ENCODE measurements at places on chromosomes 2 and 18. TPM values are rescaled to one million over a fixed set of nuclear protein-coding genes. Genes with fewer than 3 reads are reported as not detected.

Gene SRBD1
- 19.2 TPM for total RNA-seq

Gene RAX
- total RNA-seq = not detected

Gene INPP5D
- total RNA-seq = not detected

Gene AMER3
- not detected for total RNA-seq

Gene LAMA3
- 1.9 TPM for total RNA-seq

- peak; percentile 55 for DNase-seq
Observed at GRCh38 chr2:84388133-84388532, 70.9 kb downstream of the SUCLG1 start.

DNA sequence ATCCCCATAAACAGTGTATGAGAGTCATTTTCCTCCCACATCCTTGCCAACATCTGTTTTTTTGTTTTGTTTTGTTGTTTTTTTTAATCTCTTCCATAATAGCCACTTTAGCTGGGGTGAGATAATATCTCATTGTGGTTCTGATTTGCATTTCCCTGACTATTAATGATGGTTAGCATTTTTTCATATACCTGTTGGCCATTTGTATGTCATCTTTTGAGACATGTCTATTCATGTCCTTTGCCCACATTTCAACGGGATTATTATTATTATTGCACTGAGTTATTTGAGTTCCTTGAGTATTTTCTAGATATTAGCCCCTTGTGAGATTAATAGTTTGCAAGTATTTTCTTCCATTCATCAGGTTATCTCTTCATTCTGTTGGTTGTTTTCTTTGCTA is 223.3 kb downstream of the LPIN1 start:
- no peak for DNase-seq

DNA sequence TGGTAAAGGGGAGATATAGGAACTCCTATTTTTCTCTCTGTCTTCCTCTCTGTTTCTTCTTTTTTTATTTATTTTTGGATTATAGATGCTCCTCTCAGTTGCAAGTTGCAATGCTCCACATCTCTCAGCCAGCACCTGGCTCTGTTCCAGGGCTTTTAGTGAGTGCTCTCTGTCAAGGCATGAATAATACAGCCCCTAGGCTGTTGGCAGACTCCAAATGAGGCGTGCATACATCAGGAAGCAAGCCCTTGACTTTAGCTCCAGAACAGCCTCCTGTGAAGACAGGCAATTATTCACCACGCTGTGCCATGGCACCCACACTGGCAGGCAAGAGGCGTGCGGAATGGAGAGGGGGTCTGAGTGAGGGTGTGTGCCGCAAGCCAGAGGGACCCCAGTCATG is 228.1 kb upstream of the PXDN start:
- DNase-seq = peak; percentile 14

- DNase-seq = no peak
Observed at GRCh38 chr2:64189167-64189566, 44.9 kb upstream of the PELI1 start.

DNA sequence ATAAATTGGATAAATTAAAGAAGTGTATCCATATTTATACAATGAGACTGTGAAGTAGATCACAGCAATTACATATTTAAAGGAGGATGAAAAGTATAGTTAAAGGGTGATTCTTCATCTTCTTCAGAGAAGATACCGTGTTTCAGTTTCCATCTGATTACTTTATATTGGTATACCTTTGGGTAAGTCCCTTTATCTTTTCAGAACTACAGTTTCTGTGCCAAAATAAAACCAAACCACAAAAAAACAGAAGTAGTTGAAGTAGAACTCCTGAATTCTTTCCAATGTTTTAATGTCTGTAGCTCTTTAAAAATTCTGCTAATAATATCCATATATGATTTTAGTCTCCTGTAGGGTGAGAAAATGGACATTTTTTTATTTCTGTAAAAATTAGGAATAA is 231.2 kb upstream of the LINC00305 start:
- DNase-seq = no peak

- peak; percentile 12 for DNase-seq
Observed at GRCh38 chr2:221397187-221397586, 174.9 kb downstream of the EPHA4 start.

- no peak for DNase-seq
Observed at GRCh38 chr2:159229476-159230144, 56.9 kb downstream of the WDSUB1 start.

DNA sequence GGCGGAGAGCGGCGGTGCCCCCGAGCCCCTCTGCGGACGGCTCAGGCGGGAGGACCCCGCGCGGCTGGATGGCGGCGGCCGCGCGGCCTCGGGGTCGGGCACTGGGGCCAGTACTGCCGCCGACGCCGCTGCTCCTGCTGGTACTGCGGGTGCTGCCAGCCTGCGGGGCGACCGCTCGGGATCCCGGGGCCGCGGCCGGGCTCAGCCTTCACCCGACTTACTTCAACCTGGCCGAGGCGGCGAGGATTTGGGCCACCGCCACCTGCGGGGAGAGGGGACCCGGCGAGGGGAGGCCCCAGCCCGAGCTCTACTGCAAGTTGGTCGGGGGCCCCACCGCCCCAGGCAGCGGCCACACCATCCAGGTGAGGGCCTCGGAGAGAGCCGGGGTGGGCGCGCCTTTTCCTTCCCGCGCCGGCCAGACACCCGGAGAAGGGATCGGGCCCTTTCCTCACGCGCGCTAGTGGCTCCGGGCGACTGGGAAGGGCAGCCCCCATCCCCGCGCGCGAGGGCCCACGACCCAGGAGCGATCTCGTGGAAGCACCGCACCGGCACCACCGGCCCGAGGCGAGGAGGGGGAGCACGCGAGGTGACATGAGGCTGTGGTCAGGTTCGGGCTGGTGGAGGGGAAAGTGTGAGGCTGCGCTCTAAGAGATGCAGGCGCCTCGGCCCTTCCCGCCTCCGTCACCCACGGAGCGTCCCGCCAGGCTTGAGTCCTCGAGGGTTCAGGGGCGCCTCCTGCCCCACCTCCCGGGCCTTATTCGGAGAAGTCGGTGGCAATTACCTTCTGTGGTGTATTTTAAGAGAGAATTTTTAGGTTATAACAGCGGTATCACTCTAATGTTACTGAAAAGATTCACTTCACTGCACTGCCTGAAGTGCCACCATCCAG is 607 bp downstream of the LAMA3 start:
- no peak for DNase-seq

DNA sequence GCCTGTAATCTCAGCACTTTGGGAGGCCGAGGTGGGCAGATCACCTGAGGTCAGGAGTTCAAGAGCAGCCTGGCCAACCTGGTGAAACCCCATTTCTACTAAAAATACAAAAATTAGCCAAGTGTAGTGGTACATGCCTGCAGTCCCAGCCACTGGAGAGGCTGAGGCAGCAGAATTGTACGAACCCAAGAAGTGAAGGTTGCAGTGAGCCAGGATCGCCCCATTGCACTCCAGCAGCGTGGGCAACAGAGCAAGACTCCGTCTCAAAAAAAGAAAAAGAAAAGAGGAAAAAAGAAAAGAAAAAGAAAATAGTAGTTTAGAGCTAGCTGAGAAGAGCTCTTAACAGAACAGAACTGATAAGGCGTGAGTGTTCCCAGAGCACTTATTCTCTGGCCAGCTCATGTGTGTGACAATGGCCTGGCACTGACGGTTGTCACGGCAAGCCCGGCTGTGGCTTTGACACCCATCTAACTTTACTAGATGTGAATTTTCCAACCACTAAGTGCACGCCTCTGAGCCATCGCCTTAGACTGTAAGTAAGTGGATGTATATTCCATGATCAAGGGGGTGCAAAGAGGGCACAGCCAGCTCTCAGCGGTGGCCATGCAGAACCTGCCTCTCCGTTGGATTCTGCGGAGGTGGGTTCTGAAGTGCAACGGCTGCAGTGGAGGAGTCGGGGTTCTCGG is 80.0 kb downstream of the ZNF516 start:
- no peak for DNase-seq

DNA sequence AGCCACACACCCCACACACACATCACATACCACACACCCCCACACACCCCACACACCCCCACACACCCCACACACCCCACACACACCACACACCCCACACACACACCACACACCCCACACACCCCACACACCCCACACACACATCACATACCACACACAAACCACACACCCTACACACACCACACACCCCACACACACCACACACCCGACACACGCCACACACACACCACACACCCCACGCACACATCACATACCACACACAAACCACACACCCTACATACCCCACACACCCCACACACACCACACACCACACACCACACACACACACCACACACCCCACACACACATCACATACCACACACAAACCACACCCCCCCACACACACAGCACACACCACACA is 22.4 kb downstream of the TWIST2 start:
- no peak for DNase-seq

DNA sequence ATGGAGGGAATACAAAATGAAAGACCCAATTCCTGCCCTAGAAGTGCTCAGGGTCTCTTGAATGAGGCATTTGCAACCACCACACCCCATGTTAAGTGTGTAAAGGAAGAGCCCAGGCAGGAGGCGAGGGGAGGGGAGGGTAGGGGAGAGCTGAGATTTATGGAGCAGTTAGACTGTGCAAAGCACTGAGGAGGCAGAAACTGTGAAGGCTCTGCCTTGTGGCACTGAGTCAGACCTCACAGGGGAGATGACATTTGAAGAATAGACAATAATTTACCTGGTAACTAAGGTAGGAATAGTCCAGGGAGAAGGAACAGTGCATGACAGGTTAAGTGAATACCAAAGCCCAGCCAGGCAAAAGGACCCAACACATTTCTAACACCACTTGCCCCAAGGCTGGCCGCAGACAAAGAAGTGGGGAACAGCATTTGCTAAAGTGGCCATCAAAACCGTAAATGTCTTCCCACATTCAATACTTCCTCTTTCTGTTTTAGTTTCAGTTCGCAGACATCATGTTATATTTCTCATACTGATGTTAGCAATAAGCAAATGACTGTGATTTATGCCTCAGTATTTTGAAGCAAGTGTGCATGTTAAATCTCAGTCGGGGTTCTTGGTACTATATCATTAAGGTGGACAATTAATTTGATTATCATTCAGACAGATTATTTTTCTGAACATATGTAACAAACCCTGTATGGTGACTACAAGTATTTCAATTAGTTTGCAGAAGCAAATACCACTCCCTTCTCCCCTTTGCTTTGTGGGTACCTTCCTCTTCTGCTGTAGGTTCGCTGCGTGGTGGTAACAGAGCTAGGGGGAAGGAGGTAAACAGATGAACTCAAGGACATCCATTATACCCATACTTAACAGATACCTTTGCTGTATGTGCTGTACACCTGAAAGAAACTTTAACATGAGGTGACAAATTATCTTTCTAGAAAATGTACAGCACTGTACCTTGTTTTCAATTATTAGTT is 27.5 kb downstream of the CDH20 start:
- DNase-seq = no peak

DNA sequence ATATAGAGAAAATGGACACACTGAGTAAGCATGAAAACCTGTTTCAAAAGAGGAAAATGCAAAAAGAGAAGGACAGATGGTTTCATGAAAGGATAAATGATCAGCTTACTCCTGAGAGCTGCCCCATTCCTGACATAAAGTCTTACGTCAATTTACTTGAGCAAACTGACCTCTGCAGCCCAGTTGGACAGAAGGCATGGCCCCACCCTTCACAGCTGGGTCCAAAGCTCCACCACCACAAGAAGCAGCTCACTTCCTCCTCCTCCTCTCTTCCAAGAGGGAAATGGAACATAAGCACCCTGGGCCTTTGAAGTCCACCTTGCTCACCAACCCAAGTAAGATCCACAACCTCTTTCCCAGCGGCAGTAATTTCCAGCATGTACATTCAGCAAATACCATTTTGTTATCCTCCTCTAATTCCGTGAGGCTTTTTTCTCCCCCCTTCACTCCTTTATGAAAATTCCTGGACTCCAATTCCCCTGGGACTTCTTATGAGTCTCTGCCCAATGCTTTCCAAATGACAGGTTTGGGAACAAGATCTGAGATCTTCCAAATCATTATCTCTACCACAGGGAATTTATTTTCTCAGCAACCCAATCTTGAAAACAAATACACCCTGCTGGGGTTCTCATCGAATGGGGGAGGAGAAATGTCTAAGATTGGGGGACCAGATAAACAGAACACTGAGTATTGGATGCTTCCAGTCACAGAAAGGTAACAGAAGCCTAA is 10.1 kb downstream of the COL4A4 start:
- no peak for DNase-seq

DNA sequence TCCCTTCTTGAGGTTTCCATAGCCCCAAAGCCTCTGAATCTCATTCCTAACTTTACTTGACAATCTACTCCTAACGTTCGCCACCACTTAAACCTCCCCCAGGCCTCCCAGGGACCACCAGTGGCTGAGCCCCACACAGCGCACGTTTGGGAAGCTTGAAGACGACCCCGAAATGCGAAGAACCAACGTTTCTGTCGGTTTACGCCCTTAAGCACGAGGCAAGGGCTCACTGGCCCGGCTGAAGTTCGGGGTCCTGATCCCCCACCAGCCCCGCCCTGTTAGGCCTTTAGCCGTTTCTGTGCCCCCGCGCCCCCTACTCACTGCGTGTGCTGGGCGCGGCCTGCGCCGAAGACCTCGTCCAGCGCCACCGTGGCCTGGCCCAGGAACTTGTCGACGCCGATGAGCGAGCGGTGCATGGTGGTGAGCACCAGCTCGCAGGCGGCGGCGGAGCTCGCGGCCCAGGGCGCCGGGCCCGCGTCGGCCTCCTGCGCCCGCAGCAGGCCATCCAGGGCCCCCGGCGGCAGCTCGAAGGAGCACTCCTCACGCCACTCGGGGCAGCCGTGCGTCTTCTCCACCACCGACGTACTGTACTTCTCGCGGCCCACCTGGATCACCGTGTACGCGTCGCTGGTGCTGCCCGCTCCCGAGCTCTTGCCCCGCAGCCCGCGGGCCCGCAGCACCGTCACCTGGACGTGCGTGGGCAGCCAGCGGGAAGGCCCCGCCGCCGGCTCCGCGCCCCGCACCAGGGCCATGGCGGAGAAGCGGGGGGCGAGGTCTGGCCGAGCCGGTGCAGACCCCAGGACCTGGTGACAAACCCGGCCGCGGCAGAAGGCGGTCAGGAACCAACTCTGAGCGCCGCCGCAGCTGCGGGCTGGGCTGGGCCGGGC is 479 bp downstream of the RAB11FIP5 start:
- DNase-seq = peak; percentile 81

DNA sequence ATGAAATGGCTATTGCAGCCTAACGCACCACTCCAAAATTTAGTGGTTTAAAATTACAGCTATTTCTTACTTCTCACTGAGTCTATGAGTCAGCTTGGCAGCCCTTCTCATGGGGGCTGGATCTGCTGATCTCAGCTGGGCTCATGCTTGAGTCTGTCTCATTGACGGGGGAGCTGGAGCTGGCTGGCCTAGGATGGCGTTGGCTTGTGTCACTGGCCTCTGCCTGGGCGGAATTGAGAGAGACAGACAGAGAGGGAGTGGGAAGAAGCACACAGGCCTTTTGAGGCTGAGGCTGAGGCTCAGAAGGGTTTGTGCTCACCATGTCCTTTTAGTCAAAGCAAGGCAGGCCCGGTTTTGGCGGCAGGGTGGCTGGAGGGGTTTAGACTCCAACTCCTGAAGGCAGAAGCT is 412.1 kb upstream of the MYT1L start:
- peak; percentile 71 for DNase-seq

- peak; percentile 97 for DNase-seq
Observed at GRCh38 chr18:43665105-43665788, 388.0 kb upstream of the SYT4 start.
